ENCODE measurements at places on chromosomes 1 and 21.

DNA sequence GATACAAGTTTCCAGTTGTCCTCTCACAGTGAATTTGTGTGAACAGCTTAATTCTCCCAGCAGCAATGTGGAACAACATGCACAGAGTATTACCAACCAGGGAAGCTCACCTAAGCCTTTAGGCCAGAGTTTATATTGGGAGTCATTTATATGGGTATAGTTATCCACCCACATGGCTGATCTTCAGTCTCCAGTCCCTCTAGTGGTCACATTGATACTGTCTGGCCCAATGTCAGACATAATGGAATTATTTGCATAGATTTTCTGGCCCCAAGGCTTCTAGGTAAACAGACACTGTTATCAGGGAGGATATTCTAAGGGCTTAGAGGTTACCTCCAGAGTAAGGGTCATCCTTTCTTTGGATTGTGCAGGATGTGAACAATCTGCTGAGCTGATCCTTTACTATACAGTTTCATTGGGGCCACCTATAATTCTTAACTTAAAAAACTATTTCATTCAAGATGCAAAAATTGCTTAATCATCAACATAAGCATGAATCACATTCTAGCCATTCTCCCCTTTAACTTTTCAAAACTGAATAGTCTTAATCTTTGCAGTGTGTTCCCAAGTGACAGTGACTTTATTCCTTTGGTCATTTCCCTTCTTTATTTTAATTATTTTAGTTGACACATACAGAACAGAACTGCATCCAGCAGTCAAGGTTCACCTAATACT, 210.9 kb downstream of the LTN1 start:
- DNase-seq: peak; percentile 12

- no peak for DNase-seq
These were observed 19.3 kb upstream of the METTL13 start for GRCh38 chr1:171762143-171762563.

GRCh38 chr1:115117298-115117697, 28.0 kb upstream of the TSPAN2 start:
- DNase-seq: no peak

DNA sequence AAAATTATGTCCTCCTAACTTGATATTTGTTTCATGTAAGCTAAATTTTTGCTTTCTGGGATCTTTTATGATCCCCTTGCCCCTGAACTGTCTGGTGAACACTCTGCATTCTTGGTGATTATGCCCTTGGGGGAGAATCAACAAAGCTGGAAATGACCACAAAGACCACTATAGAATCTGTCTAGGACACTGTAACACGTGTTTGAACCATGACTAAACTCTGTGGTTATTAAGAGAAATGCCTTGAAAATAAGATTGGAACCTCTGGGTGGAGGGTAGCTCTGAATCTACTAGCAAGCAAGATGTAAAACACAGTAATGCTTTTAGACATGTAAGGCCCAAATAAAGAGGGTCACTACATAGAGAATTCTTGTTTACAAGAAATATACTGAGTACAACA, 237.5 kb downstream of the HMCN1 start:
- DNase-seq: no peak

DNA sequence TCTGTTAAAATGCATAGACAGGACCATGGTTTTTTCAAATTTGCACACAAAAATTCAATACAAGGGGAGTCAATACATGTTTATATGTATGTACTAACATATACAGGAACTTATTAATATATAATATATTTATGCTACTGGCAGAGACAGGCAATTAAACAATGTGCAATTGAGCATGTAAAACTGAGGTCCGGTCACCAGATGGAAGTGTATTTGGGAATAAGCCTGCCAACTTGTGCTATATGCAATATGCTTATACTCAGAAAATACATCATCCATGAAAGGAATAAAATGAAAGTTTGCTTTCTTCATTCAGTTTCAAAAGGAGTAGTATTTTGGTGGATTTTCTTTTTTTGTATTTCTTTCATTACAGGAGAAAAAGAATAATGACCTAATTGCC, 640.2 kb upstream of the CXADR start:
- no peak for DNase-seq

DNA sequence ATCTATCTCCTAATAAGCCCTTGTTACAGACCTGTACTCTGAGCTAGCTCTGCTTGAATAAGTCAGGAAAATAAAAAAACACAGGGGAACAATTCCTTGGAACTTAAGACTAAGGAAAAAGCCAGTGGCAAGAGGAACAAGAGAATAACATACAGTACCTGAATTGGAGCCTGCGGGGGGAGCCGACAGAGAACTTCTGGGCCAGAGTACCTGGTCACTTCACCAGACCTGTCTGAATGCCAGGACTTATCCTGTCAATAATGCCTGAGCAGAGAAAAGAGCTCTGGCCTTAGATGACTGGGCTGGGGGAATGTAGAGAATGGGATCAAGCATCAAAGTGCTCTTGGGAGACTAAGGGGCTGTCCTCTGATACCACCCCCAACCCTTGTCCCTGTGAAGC, 15.1 kb downstream of the PEA15 start:
- no peak for DNase-seq

- peak; percentile 32 for DNase-seq
These were observed 89.9 kb downstream of the FOXD2 start for GRCh38 chr1:47527653-47528272.

GRCh38 chr1:1345384-1345783, 3.8 kb downstream of the DVL1 start:
- no peak for DNase-seq

DNA sequence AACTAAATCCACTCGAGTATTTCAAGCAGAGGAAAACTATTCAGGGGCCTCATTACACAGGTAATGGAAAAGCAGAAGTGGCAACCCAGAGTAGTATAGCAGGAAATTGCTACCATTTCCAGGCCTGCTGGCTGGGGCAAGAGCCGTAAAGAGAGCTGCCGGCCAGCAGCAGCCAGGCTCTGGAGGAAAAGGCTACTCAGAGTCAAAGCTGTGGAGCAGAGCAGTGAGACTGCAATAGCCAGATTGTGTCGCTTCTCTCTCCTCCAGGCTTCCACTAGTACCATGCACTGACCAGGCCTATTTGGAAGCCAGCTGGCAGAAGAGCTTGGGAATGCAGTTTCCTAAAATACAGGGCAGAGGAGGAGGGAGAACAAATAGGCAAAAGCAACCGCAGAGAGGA, 155.5 kb downstream of the OMA1 start:
- DNase-seq: no peak

DNA sequence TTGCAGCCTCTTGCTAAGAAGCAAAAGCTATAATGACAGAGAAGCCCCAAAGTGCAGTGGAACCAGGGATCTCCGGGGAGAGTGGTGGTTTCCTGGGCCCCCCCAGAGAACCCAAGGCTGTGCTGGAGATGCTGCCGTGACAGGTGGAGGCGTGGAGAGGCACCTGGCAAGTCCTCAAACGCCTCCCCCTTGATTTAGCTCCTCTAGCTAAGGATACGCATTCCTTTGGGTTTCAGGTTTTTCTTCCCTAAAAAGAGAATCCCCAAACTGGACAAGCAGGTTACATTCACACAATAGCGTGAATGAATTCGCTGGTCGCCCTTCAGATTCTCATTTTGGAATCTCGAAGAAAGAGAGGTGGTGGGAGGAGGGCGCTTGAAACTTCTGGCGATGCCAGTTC, 853 bp upstream of the ATP1A1 start:
- DNase-seq: no peak

DNA sequence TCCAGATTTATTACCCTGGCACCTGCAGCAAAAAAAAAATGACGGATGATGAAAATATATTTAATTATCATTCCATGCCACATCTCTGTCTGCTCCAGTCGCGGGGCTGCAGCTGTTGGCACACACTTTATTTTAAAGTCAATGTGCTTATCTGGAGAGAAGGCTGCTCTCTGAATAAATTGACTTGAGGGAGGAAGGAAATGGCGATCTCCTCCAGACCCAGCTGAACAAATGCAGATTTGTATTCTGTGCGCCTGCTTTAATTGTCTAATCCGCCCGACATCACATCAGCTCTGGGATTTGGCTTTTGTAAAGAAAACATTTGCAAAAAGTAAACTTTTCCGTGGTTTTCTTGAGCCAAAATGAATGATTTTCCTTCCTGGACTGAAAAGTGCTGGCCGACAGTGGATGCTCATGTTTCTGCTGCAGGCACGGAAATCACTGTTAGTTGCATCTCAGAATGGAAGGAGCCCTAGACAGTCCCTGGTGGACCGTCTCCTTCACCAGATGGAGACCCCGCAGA, 150.2 kb downstream of the CAMTA1 start:
- peak; percentile 72 for DNase-seq

DNA sequence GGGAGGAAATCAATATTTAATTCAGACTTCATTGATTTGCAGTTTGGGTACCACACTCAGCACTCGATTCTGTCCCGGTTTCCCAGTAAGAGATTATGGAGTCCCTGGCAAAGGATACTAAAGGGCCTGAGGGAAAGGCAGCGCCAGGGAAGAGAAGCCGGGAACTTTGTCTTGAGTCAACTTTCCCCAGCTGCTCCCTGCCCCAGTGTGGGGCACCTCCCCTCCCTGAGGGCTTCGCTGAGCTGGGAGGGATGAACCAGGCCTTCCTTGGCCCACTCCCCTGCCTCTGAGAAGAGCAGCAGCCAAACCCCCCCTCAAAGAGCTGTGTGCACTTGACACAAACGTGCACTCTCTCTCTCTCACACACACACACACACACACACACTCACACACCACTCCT, 32.6 kb downstream of the OPTC start:
- peak; percentile 84 for DNase-seq
